ENCODE measurements at places on chromosomes 6 and 20.

- DNase-seq: no peak
Measured at GRCh38 chr6:6981681-6982322, 126.0 kb upstream of the RREB1 start.

DNA sequence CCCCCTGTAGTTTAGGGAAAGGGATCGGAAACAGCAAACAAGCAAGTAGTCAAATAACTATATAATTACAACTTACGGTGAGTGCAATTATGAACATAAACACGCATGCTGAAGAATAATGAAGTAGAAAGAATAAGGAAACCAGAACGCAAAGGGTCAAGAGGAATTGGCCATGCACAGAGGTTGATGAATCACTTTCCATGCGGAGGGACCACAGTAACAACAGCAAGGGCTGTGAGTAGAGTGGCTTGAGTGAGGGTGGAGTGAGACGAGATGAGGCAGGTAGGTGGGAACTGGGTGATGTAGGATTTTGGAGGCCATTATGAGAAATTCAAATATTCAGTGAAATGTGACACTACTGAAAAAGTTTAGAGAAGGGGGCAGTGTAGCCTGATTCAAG is 112.2 kb upstream of the LAMP5 start:
- DNase-seq: no peak

GRCh38 chr6:89944826-89945407 is 50.6 kb downstream of the GJA10 start:
- DNase-seq: no peak

DNA sequence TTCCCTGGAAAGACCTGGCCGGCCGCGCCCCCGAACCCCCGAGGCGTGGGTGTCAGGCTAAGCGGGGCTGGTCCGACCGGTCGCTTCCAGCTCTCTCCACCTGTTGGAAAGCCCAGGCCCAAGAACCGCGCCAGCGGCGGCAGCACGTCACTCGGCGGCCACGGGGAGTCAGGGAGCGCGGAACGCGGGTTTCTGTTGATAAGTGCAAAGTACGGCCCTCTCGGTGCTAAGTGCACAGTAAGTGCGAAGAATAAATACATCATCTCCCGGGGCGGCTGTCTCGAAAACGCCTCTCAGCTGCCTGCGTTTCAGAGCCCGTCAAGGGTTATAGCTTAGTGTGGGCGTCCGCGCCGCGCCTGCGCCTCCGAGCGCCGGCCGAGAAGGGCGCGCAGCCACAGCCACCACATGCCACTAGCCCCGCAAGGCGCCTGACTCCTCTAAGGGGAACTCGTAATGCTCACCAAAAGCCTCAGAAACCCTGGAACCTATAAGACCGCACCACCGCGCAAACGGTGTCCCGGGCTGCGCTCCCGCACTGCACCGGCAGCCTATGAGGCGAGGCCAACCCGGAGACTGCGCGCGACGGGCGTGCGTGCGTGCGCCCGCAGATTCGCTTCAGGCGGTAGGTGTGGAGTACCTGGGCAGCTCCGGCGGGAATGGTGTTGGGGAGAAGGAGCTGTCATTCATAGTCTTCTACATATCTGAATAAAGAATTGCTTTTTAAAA is 9.2 kb upstream of the TBX18 start:
- DNase-seq: no peak

- DNase-seq: no peak
Measured at GRCh38 chr20:17735206-17735804, 35.5 kb downstream of the BANF2 start.

- DNase-seq: no peak
Measured at GRCh38 chr20:52379723-52380336, 188.3 kb upstream of the ZFP64 start.

DNA sequence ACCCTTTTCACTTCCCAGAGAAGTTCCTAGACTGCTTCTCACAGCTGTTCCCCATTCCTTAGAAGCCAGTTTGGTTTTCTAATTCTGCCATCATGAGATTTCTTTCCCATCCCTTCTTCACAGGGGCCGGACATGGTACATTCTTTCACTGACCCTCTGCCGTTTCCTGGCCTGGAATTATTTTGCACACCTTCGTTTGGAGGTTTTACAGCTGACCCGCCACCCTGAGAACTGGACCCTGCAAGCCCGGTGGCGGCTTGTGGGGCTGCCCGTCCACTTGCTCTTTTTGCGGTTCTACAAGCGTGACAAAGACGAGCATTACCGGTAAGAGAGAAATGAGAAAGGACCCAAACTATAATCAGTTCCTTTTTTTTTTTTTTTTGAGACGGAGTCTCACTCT is 4.2 kb downstream of the C6orf136 start:
- DNase-seq: no peak

DNA sequence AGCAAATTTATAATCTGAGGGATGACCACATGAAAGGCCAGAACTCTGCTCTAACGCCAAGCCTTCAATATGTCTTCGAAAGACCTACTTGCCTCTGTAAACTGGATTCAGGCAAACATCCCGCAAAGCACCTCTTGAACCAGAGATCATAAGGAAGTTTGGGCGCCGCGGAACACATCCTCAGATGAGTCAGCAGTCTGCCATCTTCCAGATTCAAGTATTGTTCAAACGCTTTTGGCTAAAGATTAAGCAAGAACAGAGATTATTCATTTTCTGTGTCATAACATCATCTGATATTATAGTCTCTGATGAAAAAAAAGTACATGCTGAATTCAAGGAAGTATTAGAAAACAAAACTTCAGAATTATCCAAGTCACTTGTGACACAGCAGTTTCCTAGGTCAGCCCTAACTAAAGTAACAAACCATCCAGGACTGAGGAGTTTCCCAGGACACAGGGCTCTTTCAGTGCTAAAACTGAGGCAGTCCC is 20.8 kb downstream of the TBC1D7 start:
- DNase-seq: no peak
